SK-N-SH treated with all-trans-retinoic acid at 6 μM for 48 hours (cell line): ENCODE measurements at places on chromosomes 3 and 15.
A peak's percentile ranks its signal among the peaks of the same experiment; 100 is the strongest.

- ATAC-seq: no peak
These were observed 2.1 kb upstream of the GABRA5 start for GRCh38 chr15:26864664-26865191.

GRCh38 chr3:39226106-39226741 lies 33.8 kb upstream of the XIRP1 start:
- no peak for ATAC-seq

DNA sequence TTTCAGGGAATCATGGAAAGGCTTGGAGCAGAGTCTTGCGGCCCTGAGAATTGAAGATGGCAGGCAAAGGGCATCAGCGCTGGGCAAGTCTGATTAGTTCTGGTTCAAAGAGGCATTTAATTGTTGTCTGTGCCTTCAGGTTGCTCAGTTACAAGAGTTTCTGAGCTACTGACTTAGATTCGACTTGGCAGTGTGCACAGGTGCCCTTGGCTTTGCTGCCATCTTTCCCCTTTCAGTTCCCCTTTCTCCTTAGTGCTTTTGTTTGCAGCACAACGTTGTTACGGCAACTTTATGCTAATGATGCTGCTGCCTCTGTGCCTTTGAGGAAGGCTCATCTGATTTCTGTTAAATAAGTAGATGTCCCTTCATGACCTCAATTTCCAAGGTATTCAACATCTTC lies 12.5 kb downstream of the P2RY14 start:
- ATAC-seq: no peak

- no peak for ATAC-seq
These were observed 286.7 kb upstream of the SOX2 start for GRCh38 chr3:181425074-181425473.

GRCh38 chr3:8503871-8504610 lies 2.4 kb downstream of the LMCD1 start:
- ATAC-seq: no peak

DNA sequence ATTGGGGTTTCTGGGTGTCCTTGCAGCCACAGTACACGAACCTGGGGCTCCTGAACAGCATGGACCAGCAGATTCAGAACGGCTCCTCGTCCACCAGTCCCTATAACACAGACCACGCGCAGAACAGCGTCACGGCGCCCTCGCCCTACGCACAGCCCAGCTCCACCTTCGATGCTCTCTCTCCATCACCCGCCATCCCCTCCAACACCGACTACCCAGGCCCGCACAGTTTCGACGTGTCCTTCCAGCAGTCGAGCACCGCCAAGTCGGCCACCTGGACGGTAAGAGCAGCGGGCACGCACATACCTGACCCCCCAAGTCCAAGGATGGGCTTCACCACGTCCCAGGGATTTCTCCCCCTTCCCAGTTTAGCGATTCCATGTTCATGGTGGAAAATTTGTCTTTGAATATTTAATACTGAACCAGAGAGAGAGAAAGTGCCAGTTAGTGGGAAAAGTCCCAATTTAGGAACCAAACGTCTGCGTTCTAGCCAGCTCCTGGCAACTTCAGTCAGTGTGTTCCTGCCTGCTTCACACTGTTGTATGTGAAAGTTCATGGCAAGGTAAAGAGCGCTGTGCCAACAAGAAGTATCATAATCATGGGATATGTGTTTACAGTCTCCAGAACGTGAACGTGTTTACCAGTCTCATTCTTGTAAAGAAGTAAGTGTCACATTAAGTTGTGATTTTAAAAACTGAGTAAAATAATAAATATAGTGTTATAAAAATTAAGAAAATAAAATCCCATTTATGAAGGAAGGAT lies 177.2 kb downstream of the TP63 start:
- ATAC-seq: no peak

GRCh38 chr3:142542054-142542453 lies 36.5 kb downstream of the ATR start:
- ATAC-seq: no peak

DNA sequence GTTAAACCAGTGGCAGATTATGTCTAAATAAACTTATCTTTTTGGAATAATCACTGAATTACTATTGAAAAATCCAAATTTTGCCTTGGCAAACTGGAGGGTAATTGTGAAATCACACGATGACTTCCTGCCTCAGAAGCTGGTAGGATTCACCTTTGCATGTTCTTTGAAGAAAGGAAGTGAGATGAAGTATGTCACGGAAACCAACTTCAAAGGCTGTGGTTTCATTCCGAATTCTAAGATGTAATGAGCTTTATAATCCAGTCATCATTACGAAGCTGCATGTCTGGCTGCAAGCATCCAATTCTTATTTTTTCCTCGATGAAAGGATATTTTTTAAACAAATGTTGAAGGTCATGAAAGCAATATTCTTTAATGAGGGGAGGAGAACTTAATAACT lies 15.0 kb upstream of the ZBED2 start:
- no peak for ATAC-seq

DNA sequence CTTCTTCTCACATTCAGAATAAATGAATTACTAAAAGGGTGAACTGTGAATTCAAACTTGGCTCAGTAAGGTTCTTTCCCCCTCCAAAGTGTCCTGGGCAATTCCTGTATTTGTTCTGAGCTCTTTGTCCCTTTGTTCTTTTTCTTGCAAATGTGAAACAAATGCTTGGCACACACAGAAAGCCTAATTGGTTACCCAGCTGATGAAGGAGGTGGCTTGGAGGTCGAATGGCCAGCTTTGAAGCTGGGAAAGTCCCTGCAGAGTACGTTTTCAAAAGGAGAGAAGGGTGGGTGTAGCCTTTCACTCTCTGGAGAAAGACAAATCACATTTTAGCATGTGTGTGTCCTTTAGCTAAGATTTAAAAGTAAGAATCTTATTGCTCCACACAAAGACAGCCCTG lies 154.4 kb downstream of the PEX5L start:
- no peak for ATAC-seq

GRCh38 chr15:62488387-62488786 lies 323.3 kb upstream of the C2CD4B start:
- no peak for ATAC-seq

DNA sequence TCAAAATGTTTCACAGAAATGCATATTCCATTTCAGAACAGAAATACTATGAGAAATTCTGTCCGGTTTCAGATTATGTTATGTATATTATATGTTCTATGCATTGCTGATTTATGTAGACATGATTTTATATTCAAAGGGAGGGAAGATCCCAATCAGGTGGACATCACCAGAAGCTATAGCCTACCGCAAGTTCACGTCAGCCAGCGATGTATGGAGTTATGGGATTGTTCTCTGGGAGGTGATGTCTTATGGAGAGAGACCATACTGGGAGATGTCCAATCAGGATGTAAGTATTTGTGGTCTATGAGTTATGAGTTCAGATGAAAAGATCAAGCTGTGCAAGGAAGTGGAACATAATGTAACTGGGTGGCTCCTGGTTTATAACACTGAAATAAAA lies 341.7 kb downstream of the EPHA3 start:
- ATAC-seq: no peak

DNA sequence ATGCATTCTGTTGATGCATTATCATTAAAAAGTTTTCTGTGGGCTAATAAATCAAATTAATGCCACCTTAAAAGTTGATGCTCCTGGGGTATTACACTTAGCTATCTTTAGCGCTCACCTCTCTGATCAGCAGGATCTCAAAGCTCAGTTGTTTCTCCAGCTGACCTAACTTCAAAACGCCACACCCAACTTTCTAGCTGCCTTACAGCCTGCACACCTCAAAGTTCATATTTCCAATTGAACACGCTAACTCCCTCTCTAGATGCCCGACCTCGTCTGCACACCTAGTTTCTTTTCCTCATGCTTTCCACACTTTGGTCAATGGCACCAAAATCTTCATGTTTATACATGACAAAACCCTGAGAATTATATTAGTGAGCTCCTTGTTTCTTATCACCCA lies 98.2 kb upstream of the AGTR1 start:
- ATAC-seq: no peak

- ATAC-seq: no peak
These were observed 2.6 kb downstream of the LHFPL4 start for GRCh38 chr3:9550999-9551398.

DNA sequence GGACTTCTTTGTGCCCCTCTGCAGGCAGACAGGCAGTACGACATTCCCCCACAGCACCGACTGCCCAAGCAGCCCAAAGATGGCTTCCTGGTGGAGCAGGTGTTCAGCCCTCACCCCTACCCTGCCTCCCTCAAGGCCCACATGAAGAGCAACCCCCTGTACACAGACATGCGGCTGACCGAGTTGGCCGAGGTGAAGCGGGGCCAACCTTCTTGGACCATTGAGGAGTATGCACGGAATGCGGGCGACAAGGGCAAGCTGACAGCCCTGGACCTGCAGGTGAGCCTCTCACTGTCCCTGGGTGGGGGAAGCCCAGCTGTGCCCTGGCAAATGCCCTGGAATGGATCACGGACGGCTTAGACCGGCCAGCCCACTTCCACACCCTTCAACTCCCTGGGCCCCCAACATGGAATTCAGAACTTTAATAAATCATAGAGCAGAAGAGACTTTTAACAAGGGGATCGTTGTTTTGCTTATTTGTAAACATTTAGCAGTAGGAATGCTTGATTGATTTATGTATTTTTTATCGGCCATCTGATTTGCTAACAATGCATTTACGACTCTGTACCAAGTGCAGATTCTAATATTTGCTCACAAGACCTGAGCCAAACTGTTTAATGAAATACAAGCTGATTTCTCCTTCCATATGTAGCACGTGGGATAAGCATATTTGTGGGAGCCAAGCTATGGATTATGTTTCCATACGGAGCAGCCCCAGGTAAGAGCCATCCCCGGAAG lies 31.1 kb downstream of the MINAR1 start:
- ATAC-seq: no peak

GRCh38 chr3:149895769-149896168 lies 74.9 kb downstream of the PFN2 start:
- peak; percentile 19; the same call in 1 of the 3 replicates for ATAC-seq

GRCh38 chr3:120092474-120092873 lies 1.8 kb downstream of the GSK3B start:
- ATAC-seq: no peak

DNA sequence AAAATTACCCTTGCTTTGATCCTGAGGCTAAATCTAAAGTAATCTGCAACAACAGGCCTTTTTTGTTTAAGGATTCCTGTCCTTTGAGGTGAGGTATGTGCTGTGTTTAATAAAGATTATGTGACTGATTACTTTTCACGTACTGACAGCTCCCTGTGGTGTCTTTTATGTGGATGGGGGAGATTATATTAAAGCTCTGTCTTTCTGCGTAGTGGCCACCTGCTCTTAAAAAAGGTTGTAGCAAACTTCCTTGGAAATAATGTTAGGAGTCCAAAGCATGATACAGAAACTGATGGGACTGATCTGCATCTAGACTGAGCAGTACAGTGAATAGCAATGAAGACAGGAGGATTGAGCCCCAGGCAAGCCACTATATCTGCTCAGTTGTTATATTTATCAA lies 453.0 kb upstream of the GOLIM4 start:
- no peak for ATAC-seq
